ENCODE measurements at places on chromosomes 4 and X.

DNA sequence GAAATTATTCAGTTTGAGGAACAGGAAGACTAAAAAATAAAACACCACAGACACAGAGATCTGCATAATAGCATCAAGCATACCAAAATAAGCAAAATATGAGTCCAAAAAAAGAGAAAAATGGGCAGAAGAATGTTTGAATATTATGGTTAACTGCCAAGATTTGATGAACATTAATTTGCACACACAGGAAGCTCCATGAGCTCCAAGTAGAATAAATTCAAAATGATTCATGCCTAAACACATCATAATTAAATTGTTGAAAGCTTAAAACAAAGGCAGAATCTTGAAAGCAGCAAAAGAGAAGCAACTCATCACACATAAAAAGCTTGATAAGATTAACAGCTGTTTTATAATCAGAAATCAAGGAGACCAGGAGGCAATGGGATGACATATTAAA, 156.6 kb upstream of the ARSJ start:
- no peak for DNase-seq

GRCh38 chr4:169080981-169081380, 70.9 kb upstream of the CBR4 start:
- DNase-seq = no peak

DNA sequence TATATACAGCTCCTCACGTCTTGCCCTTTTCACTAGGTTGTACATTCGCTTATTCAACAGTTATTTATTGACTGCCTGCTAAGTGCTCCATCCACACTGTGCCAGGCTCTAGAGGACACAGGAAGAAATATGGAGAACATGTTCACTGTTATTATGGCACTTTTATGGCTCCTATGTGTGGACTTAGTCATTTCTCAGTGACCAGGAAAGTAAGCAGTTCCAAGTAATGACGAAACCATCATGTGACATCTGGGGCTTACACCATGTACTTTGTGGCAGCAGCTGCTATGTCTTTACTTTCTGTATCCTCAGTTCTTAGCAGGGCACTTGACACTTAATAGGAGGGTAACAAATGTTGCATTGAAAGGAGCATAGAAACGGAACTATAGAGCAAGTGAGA, 278.0 kb downstream of the ANK2 start:
- no peak for DNase-seq

- DNase-seq = peak; percentile 99
Observed at GRCh38 chr4:138242076-138242833, at the start of gene SLC7A11. Gene SLC7A11, minus strand, starts transcription at chr4:138242349. Its CDS starts 280 bp downstream, at chr4:138242069.

GRCh38 chr4:3263053-3263875, 14.3 kb downstream of the MSANTD1 start:
- DNase-seq = no peak

GRCh38 chr4:82691431-82691830, 107.2 kb downstream of the SCD5 start:
- DNase-seq = no peak

GRCh38 chr4:149202117-149202516, 613.5 kb downstream of the IQCM start:
- DNase-seq = no peak

- DNase-seq = no peak
Observed at GRCh38 chr4:40530961-40531635, 98.6 kb downstream of the RBM47 start.

DNA sequence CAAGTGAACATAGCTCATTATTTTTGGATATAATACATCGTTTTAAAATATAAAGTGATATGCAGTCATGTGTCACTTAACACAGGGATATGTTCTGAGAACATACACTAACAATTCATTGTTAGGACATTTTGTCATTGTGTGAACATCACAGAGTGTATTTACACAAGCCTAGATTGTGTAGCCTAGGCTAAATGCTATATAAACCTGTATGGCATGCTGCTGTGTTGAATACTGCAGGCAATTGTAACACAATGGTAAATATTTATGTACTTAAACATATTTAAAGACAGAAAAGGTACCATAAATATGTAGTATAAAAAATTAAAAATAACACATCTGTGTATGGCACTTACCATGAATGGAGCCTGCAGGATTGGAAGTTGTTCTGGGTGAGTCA, 44.9 kb upstream of the GPRIN3 start:
- no peak for DNase-seq

- DNase-seq = no peak
Observed at GRCh38 chrX:3516051-3516541, 169.6 kb upstream of the MXRA5 start.

DNA sequence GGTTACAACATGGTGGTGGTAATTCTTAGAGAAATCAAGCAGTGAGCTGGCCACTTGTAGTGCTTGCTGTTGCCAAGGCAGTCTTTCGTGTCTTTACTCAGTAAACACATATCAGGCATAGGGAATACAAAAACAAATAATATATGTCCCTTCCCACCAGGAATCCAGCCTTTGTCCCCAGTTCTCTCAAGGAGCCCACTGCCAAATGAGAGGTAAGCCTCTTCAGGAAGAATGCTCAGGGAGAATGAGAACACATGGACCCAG, 421 bp upstream of the PLAC1 start:
- DNase-seq = no peak

- no peak for DNase-seq
Observed at GRCh38 chrX:42538405-42538804, 239.6 kb downstream of the PPP1R2C start.

- DNase-seq = no peak
Observed at GRCh38 chr4:182553653-182554052, 310.5 kb downstream of the TENM3 start.

GRCh38 chr4:143486314-143486713, 27.2 kb upstream of the SMARCA5 start:
- peak; percentile 42 for DNase-seq

DNA sequence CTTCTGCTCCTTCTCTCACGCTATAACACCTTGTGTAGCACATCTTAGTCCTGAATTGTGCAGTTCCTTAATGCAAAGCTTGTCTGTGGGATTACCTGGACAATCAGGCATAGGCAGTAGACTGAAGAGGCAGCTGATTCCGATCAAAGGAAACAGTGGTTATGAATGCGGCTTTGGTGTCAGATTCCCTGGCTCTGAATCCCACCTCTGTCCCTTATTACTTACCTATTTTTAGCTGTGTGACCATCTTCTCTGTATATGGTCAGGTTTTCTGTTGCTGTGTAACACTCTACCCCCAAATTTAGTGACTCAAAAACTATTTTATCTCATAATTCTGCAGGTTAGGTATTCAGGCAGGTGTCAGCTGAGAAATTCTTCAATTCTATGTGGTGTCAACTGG, 3.2 kb downstream of the ZBTB49 start:
- DNase-seq = no peak

GRCh38 chrX:68997511-68997910, 167.7 kb downstream of the PJA1 start:
- no peak for DNase-seq

DNA sequence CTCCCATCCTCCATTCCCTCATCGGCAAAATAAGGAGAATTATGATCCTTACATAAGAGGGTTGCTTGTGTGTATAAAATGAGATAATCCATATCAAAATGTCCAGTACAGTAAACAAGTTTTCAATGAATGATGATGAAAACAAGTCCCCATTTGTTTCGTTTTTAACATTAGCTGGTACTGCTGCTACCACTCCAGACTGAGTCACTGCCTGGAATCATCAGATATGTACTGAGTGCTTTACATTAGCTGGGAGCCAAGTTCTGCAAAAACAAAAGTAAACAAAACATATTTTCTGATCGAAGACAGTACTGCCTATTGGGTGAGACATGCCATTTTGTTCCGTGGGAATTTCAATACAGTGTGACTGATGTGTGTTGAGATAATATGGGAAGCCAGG, 123.2 kb upstream of the IGFBP7 start:
- DNase-seq = peak; percentile 66

DNA sequence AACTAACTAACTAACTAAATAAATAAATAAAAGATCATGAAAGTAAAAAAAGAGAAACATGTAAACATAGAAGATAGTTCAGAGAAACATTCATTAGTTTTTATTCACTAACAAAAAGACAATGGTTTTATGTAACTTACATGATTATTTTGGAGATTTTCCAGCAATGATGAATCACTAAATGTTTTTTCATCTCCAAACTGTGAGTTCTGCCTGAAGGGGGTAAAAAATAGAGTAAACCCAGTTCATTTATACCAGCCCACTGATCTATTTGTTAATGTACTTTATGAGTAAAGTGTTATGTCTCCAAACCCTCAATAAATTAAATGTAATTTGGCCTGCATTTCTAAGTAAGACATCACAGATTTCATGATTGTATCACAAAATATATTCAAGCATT, 101.1 kb downstream of the ATP8A1 start:
- DNase-seq = peak; percentile 45

- DNase-seq = peak; percentile 81
Observed at GRCh38 chr4:152485726-152486276, 50.1 kb downstream of the FBXW7 start.

GRCh38 chrX:703466-703865, 72.9 kb downstream of the SHOX start:
- no peak for DNase-seq

GRCh38 chrX:133838761-133839676, 146.4 kb downstream of the GPC3 start:
- peak; percentile 24 for DNase-seq

- DNase-seq = no peak
Observed at GRCh38 chrX:6946168-6946567, 201.3 kb upstream of the STS start.

DNA sequence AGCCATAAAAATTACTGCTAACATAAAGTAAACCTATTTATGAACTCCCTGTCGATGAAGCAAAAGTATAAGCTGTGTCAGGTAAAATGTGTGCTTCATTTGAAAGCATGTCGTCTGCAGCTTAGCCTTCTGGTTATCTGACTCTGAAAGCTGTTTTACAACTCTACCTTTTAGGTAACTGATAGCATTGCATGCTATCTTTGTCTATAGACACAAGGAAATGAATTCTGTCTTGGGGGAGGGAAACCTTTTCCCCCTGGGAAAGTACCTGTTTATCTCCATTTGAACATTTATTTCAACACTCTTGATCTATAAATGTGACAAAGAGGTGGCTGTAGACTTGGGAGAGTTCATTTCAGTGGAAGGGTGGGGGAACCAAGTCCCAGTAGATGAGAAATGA, 51.4 kb downstream of the RAB40A start:
- DNase-seq = no peak

- DNase-seq = no peak
Observed at GRCh38 chr4:70559924-70560323, 32.1 kb upstream of the AMBN start.
